EL (cell line): ENCODE measurements at places on chromosomes 5 and 9.
A peak's percentile ranks its signal among the peaks of the same experiment; 100 is the strongest.

DNA sequence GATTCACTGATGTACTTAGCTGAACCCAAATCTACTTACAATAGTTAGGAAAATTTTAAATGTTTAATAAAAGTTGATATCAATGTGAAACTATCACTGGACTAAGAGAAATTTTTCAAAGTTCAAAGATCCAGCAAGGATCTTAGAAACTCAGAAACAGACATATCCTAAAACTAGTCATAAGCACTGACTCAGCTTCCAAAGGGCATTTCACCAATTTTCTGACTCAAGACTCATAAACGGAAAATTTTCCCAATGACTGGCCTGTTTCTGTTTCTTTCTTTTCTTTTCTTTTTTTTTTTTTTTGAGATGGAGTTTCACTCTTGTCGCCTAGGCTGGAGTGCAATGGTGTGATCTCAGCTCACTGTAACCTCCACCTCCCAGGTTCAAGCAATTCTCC lies 66.6 kb downstream of the CDC14B start:
- peak; percentile 86 for DNase-seq

DNA sequence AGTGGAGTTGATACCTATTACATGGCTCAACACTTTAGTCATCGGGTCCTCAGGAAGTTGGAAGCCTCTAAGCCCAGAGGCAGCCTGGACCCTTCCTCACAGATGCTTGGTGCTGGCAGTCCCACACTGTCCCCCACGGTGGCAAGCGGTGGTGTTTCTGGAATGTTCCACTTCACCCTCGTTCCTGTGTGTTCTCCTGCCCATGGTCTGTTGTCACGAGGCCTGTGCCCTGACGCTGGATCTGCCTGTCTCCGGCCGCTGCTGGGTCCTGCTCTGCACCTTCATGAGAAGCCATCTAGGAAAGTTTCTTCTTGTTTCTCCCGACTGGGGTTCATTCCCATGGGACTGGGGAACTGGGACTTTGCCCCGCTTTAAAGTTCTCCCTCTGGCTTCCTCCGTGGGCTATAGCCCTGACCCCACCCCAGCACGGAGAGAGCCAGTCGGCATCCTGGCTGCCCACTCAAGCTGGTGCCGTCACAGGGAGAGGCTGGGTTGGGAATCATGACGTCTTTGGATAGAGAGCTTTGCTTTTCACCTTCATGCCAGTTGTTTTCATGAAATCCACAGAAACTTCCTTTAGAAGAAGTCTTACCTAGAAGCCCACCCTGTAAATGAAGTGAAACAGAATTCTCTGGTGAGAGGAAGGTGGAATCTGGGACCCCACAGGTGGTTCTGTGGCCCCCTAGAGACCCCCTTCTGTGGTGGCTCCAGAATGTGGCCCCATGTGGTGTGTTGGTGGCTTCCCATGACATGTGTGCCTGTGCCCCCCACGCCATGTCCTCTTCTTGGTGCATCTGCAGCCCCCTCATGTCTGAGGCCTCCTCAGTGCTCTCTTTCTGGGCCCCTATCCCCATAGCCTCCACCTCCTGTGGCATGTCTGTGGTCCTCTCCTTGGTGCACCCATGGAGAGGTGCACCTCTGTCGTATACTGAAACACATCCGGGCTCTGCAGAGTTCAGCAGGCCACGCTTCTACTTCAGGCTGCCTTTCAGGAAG lies 43.8 kb downstream of the TRIP13 start:
- no peak for DNase-seq

DNA sequence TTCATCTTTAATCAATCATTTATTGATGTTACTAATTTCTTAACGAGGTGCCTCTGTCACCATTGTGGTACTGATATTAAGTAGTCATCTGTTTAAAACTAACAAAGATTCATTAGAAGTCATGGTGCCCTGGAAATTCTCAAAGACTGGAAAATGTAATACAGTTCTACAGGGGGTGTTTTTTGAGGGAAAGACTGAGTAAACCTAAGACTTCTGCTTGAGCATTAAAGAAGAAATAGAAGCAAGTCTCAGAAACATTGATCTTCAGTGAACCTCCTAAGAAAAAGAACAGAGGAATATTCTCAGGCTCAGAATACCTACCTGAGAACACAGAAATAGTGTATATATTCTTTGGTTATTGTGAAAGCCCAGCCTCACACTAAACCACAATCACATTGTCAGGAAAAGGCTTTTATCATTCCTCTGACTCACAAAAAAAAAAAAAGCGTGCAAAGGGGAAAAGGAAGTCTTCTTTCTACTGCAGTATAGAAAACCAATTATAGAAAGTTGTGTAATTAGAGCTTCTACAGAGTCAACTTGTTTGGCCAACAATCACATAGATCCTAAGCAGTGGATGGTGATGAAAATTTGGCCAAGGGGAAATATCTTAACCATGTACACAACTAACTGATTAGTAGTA lies 60.8 kb downstream of the HINT1 start:
- DNase-seq: no peak

GRCh38 chr5:103333376-103333775 lies 74.8 kb downstream of the MACIR start:
- no peak for DNase-seq

DNA sequence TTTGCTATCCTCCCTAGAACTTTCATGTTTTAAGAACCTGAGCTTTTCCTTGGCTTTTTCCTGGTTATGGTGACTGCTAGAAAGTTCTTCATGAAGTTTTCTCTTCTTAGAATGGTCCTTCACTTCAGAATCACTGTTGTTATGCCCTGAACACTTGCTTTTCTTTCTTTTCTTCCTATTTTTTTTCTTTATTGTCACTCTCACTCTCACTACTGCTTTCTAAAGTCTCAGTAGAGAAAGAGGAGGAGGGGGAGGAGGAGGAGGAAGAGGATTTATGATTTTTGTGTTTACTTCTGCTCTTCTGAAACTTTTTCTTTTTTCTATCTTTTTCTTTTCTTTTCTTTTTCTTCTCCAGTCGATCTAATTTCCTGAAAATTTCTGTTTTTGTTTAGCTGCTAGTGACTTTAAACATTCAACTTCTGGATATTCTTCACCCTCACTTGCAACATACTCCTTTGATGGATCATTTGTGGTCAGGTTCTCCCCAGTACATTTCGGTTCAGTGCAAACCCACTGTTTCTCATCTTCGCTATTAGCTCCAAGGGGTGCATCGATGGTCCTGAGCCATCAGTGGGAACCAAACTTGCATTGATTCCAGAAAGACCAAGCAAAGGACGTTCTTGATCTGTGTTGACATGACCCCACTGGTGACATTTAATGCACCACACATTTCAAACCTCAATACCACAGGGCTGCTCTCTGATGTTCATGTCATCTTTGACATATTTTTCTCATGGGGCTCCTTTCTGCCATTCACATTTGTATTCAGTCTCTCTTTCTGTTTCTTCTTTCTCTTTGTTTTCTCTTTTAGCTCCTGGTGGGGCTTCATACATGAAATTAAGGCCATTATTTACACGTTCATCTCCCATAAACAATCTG lies 81.6 kb upstream of the HAND1 start:
- DNase-seq: no peak

GRCh38 chr5:111280282-111280951 lies 56.2 kb downstream of the CAMK4 start:
- no peak for DNase-seq
